Glutamatergic neuron (in vitro differentiated cells): ENCODE measurements at places on chromosomes 5 and 9. TPM values are rescaled to one million over a fixed set of nuclear protein-coding genes. Genes with fewer than 3 reads are reported as not detected.

DNA sequence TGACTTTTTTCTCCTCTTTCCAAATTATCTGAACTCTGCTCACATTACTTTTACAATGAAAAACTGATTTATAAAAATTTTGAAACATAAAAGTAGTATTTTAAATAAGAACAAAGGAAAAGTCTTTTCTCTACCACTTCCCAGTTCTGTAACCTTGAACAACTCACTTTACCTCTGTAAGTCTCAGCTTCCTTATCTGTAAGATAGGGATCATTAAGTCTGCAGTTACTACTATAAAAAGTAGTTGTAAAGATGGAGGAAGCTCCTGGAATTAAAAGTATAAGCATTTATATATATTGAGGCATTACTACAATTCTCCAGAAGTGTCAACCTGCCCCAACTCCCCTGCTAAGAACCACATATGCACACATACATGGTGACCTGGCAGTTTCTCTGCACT lies 88.0 kb downstream of the TTC39B start:
- no peak for DNase-seq

GRCh38 chr5:128193665-128194390 lies 110.3 kb downstream of the SLC12A2 start:
- no peak for DNase-seq

DNA sequence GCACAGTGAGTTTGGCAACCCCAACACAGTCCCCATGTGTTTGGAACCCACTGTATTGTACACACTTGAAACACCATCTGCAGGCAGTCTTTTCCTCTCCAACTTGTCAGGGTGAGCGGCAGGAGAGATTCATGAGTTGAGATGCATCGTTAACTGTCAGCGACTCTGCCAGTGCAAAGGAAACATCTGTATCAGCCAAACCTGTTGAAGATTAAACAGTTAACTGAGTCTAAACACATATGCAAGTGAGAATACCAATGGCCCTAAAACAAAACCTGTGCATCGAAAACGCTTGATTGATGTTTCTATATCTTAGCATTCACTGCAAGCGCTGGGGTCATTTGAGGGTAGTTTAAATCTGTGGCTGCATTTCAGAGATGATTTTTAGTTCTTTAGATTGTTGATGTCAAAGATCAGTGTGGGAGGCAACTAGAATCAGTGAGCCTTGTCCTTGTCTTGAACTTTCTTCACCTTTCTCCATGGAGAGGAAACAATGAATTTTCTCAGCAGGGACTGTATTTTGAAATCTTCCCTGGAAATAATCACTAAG lies 41.3 kb upstream of the PAM start:
- no peak for DNase-seq

DNA sequence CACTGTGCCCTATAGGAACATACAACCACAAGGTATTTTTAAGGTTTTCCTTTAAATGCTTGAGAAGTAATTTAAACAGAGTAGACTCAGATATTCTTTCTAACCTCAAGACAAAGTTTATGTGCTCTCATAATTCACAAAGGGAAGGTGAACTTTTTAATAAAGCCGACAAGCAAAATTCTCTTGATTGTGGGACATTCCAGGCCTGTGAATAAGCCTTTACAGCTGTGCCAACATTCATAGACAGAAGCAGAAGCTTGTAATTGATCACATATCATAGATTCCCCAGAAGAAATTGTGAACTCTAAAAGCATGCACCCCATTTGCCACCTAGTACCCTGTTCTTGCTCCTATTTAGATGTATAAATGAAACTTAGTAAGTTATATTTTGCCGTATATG lies 1107.8 kb upstream of the SEMA6A start:
- no peak for DNase-seq

DNA sequence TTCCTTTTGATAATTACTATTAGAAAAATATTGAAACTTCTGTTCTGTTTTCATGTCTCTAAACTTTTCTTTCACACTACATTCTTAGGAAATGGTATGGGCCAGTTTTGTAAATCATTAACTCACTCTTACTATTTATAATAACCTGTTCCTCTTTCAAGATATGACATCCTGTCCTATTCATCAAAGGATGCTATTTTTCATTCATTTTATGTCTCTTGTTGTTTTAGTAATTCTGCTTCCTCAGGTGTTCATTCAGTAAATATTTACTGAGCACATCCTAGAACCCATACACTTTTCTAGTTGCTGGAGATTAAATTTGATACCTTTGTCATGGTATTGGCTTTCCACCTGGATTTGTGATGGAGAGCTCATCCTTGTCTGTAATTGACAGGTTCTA lies 58.0 kb downstream of the GDA start:
- no peak for DNase-seq

DNA sequence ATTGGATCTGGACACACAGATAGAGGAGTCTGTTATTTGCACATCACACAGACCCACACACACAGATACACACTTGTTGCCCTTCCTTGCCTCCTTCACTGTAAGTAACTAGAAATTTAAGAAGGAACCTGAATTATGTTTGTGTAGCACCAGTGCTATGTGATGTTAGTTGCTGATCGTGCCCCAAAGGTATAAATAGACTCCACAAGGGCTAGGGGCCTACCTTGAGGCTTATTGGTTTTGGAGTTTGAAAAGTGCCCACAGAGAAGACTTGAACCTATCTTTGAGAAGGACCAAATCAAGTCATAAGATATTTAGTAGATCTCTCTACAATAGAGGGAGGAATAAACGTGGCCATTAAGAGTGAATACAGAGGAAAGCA lies 8.8 kb upstream of the TGFBI start:
- DNase-seq, result no peak

DNA sequence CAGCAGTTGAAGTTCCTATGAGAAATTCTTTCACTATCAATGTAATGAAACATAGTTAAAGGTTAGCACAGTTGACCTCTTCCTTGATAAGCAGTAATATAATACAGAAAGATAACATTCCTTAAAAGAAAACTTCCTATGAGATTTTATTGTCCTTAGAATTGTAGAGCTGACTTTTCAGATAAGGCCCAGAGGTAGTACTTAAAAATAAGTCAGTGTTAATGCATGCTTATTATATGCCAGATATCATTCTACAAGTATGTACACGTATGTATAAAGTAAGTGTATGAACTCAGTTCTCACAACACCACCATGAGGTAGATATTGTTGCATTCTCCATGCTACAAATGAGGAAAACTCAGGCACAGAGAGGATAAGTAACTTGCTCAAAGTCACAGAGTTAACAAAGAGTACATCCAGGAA lies 15.3 kb downstream of the AP3S1 start:
- no peak for DNase-seq

DNA sequence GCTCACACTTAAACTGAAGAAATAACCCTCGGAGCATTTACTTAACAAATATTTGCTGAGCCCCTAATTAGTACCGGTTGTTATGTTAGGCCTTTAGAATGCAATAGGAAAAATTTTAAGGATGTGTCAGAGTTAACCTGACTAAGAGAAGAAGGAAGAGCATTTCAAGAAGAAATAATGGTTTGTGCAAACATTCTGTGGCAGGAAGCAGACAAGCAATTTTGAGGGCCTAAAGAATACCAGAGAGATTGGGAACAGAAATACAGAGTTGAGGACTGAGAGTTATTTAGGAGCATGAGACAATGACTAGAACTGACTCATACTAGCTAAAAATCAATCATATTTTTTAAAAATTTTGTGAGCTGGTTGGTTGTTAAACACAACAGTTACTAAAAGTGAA lies 218.8 kb downstream of the PRR16 start:
- no peak for DNase-seq

DNA sequence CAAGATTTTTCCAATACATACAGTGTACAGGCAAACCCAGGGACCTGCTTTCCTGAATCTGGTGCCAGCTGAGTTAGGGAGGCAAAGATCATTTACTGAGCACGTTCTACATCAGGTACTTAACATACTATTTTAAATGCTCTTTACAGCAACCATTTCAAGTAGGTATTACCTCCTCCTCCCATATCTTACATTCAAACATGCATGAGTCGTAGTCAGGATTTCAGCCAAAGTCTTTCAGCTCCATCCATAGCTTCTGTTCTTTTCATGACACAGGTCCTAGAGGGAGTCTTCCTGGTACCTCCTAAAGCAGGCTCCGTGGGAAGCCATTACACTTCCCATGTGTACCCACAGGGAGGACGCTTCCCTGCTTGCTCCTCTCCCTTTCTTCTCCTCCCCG lies 11.7 kb downstream of the KCNV2 start:
- DNase-seq, result no peak

- no peak for DNase-seq
Measured at GRCh38 chr9:91966503-91966902, 16.5 kb upstream of the ROR2 start.

GRCh38 chr5:155148694-155149093 lies 135.1 kb downstream of the KIF4B start:
- DNase-seq, result no peak

DNA sequence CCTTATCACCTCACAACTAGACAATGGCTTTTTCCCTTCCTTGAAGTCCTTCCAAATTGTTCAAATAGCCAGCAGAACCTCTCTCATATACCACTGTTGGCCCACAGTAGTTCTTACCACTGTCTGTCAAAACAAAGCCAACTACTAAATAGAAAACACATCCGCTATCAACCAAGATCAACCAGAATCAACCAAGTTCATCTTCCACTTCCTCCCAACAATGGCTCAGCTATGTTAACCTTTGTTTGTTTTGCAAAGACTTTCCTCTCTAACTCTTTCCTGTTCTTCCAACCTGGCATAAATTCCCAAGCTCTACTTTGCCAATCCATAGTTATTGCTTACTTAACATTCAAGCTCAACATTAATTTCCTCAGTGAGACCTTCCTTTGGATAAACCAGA lies 15.2 kb downstream of the ELL2 start:
- no peak for DNase-seq

GRCh38 chr5:2872676-2873075 lies 121.2 kb upstream of the IRX2 start:
- DNase-seq, result no peak

DNA sequence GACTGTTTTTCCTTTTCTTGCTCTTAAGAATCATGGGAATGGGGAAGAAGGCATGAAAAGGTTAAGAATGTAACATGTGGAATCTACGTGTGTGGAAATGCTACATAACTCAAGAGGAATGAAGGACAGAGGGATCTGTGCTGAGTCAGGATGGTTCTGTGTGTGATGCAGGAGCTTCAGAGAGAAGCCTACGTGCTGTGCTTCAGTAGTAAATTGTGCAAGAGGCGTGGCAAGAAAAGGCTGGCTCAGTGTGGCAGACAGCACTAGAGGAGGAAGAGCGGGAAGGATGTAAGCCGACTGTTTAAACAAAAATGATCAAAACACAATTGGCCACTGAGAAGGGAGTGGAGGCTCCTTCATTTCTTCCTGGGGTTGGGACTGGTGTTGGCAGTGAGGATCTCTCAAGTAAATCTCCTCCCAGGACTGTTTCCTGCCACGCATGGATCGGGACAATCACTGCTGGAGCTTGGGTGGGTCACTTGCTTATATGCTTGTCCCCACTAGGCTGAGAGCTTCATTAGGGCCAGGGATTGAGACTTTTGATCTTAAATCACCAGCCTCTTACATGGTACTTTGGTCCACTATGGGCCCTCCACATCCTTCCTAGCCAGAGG lies 59.4 kb upstream of the BASP1 start:
- no peak for DNase-seq

GRCh38 chr9:127022913-127023660 lies 99.3 kb downstream of the ANGPTL2 start:
- DNase-seq, result no peak

DNA sequence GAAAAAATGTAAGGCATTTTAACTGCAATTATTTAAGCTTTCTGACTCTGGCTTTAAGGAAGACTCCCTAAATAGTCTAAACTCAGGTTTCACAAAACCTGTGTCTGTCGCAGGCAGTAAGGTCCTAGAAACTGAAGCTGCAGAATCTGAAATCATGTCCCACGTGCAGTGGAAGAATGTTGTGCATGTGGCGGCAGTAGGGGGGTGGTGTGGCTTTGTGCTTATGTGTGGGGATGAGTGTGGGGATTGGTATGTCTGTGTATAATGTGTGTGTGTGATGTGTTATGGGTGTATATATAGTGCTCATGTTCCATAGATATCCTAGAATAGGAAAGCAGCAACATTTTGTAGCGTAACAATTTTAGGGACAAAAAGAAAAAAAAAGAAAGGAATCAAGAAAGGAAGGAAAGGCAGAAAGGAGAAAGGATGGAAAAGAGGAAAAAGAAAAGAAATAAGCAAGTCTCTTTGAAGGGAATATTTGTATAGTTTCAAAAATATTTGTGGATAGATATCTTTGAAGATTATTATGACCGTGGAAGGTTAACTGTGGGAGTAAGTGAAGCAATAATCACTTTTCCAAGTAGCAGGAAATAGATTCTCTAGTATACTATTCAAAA lies 6.6 kb downstream of the ANKDD1B start:
- no peak for DNase-seq

DNA sequence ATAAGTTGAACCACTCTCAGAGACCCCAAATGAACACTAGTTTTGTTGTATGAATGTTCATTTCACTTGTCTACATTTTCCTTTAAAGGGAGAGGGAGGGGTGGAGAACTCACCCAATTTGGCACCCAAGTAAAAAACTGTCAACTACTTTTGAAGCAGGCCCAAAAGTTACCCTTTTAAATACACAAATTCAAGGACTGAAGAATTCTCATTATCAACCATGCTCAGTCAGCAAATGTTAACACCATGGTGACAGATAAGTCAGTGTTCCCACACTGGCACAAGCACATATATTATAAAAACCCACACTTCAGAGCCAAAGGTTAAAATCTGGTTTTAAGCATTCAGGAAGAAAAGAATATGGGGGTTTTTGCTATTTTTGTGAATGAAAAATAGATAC lies 31.6 kb downstream of the CSNK1A1 start:
- no peak for DNase-seq

Gene PRDM9
- not detected for total RNA-seq

Gene WDR31
- total RNA-seq, result 1.3 TPM

Gene IFNA2
- not detected for total RNA-seq

Gene CCL21
- total RNA-seq, result not detected

Gene PAIP1
- total RNA-seq, result 127 TPM

Gene INSL4
- total RNA-seq, result not detected

Gene ADAMTS12
- 0.54 TPM for total RNA-seq

Gene ZNF366
- not detected for total RNA-seq

Gene EEIG1
- total RNA-seq, result 15.8 TPM

Gene IFNA21
- not detected for total RNA-seq
